ENCODE measurements at places on chromosomes 4 and X.

DNA sequence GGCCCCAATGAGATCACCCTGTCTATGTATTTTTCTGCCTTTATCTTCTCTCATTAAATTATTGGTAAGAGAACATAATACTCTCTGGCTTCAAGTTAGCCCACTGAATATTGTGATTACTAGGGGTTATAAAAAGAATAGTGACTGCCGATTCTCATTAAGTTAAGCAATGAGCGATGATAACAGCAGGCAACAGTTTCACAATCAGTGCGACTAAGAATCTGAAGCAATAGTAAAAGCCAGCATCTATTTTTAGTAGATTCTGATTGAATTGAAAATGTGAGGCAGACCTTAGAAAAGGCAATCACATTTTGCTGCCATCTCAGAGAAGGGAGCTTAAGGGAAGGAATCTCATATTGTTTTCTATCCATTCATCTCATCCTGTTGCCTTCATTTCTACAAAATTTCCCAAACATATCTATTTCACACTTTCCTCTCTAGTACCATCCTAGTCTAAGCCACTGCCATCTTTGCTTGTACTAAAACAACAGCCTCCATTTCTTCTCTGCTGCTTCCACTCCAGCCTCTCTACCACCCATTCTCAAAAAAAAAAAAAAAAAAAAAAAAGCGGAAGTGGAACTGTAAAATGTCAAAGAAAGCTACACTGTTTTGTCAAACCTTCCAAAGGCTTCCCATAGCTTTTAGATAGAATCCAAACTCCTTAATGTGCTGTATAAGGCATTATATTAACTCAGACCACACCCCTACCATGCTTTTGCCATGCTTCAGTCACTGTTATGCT is 17.4 kb downstream of the GABRA4 start:
- DNase-seq = no peak

- DNase-seq = no peak
Measured at GRCh38 chrX:109880629-109881028, 122.3 kb upstream of the TMEM164 start.

- DNase-seq = no peak
Measured at GRCh38 chr4:77269505-77269904, 112.5 kb downstream of the CCNG2 start.

- DNase-seq = no peak
Measured at GRCh38 chr4:149701435-149702156, 114.0 kb downstream of the IQCM start.

DNA sequence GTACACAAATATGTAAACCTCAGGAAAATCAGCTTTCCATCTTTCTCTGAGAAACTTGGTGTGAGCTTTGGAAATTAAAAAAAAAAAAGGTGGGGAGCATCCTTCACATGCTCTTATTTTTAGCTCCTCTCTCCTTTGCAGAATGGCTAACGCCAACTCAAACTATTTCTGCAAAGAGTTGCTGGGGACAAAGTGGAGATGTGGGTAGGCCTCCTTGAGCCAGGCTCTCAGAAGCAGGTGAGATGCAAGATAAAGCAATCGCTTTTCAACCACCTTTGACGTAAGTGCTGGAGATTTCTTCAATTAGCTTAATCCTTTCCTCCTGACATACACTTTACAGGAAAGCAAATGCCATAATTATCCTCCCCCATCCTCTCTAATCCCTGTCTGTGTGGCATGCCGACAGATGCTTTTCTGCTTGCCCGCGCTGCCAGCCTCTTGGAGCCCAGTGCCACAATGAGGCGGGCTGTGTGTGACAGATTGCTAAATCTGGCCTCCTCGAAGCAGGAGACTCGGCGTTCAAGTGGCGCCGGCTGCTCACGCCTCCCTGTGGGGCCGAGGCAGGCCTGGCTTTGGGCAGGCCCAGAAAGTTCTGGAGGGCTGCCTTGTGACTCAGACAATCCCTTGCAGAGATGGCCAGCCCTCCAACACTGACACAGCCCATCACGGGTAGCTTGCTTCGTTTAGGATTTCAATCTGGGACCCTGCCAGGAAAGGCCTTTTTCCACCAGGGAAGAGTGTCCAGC is 64.9 kb upstream of the SOD3 start:
- DNase-seq = no peak

GRCh38 chr4:95272797-95273196 is 276.0 kb downstream of the UNC5C start:
- DNase-seq = no peak

- no peak for DNase-seq
Measured at GRCh38 chrX:55907968-55908607, 190.5 kb downstream of the RRAGB start.

DNA sequence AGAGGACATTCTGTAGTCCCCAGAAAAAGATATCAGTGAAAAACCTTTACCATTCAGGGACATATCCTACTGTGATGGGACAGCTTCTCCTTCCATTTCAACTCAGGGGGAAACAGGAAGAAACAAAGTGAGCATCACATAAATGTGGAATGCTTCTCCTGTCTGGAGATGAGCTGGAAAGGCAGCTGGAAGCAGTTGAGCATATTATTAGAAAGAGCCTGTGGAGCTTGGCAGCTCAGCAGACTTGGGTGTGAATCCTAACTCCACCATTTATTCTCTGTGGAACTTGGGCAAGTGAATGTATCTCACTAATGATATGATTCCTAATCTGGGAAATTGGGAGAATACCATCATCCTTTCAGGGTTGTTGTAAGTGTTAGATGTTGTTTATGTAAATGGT is 232.1 kb upstream of the F9 start:
- DNase-seq = no peak

GRCh38 chr4:168877511-168878491 is 132.3 kb downstream of the CBR4 start:
- no peak for DNase-seq

DNA sequence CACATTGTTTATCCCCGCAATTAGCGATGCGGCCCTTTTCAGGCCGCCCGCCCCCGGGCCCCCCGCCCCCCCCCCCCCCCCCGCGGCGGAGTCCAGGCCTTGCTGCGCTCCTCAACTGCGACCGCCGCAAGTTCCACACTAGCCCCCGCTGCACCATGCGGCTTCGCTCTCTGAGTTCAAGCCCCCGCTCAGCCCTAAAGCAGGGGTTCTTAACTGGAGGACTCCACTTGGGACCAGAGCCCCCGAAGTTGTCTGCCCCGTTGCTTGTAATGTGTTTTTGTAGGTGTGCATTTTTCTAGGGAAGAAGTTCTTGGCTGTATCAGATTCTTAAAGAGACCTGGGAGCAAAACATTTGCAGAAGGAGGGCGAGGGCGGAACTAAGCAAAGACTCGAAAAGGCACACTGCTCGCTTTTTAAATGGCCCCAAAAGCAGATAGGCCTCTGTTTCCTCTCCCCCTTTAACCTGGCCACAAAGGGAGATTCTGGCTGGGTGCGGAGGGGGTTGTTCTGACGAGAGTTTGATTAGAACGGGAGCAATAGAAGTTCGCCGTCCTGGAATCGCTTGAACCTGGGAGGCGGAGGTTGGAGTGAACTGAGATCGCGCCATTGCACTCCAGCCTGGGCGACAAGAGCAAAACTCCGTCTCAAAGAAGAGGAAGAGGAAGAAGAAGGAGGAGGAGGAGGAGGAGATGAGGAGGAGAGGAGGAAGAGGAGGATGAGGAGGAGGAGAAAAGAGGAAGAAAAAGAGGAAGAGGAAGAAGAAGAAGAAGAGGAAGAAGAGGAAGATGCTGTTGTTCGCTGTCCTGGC is 2.3 kb upstream of the MSX1 start:
- no peak for DNase-seq

- DNase-seq = no peak
Measured at GRCh38 chr4:139209470-139210063, 32.5 kb upstream of the ELF2 start.

Measured in NK-92 treated with Interleukin-12 subunit alpha and Interleukin-12 subunit beta, amount 100 ng/mL, for 24 hours (cell line).